ENCODE measurements at places on chromosomes 11 and 22.

DNA sequence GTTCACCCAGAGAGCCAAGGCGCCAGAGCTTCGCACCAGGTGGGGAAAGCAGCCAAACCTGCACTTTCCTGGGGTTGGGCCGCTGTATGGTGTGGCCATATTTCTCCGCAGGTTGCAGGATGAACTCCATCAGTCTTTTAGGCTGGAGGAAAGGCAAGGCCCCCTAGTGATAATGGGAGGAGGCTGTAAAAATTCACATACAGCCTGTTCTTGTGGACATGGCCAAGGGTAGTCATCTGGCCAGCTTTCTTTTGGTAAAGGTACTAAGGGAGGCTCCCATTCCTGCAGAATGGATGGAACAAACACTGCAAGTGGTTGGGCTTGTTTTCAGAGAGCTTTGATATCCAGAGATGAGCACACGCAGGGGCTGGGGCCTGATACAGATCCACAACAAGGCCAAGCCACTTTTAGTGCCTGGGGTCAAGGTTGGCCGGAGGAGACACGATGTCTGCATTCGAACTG lies 29.6 kb downstream of the C22orf31 start:
- DNase-seq: no peak

- DNase-seq: no peak
Observed at GRCh38 chr22:42878561-42879305, 21.7 kb upstream of the ARFGAP3 start.

- no peak for DNase-seq
Observed at GRCh38 chr11:3152471-3153110, 12.5 kb downstream of the OSBPL5 start.

DNA sequence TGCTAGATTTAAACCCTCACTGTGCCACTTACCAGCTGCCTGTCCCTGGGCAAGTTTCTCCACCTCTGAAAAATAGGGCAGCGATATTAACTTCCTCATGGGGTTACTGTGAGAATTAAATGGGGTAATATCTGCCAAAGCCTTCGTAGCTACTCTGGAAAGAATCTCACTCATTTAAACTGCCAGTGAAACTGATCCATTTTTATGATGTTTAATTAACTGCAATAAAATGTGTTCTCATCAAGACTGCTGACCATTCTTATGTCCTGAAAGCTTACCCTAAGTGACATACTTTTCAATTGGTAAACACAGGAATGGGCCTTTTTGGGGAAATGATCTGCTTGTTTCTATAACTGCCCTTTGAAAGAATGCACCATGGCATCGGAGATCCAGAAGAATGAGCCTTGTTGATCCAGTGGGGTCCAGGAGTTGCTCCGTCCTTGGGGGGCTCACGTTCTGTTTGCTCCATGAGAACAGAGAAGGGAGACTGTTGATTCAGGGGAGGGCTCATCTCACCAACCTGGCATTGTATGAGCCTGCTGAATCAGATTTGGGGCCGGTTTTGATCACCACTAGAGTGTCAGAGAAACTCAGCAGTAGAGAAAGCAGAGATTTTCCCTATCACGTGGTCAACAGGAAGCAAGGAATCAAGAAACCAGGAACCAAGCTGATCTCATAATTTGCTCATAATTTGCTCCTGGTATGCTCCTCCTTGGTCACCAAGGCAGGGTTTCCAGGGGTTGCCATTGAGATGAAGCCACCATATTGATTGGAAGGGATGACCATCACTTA lies 7.0 kb upstream of the CCDC86 start:
- no peak for DNase-seq

- no peak for DNase-seq
Observed at GRCh38 chr11:3126207-3126865, 38.8 kb downstream of the OSBPL5 start.

GRCh38 chr22:38196791-38197419 lies 4.9 kb upstream of the MAFF start:
- DNase-seq: no peak

DNA sequence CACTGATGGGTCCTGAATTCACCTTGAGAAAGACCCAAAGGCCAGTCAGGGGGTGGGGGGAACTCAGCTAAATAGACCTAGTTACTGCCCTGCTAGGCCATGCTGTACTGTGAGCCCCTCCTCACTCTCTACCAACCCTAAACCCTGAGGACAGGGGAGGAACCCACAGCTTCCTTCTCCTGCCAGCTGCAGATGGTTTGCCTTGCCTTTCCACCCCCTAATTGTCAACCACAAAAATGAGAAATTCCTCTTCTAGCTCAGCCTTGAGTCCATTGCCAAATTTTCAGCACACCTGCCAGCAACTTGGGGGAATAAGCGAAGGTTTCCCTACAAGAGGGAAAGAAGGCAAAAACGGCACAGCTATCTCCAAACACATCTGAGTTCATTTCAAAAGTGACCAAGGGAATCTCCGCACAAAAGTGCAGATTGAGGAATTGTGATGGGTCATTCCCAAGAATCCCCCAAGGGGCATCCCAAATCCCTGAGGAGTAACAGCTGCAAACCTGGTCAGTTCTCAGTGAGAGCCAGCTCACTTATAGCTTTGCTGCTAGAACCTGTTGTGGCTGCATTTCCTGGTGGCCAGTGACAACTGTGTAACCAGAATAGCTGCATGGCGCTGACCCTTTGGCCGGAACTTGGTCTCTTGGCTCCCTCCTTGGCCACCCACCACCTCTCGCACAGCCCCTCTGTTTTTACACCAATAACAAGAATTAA lies 2.4 kb upstream of the TTC36 start:
- DNase-seq: no peak

DNA sequence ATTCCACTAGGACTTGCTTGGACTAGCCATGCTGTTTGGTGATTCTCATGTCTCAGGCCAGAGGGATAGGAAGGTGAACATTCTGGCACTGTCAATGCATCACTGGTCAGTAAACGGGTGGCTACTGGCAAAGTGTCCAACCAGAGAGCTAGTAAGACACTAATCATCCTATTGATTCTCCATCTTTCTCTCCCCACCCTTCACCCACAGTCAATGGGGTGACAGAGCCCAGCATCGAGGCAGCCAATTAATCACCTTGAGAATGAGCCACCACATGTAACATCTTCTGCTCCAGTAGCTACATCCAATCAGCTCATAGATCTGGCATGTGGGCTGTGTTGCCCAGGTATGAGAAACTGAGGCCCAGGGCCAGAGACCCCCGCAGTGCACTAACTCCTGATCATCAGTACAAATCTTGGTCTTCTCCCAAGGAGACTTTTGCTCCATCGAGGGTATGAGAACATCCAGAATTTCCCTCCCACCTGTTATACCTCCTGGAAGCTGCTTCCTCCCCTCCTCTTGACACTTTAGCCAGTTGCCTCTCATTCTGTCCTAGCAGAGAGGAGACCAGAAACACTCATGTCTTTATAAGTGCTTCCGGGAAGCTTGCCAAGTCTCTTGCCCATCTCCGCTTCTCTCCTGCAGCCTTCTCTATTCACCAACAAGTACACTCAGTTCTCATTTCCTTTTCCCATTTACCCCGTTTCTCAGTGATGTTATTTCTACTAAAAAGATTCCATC lies 17.0 kb downstream of the HTR3A start:
- DNase-seq: no peak

DNA sequence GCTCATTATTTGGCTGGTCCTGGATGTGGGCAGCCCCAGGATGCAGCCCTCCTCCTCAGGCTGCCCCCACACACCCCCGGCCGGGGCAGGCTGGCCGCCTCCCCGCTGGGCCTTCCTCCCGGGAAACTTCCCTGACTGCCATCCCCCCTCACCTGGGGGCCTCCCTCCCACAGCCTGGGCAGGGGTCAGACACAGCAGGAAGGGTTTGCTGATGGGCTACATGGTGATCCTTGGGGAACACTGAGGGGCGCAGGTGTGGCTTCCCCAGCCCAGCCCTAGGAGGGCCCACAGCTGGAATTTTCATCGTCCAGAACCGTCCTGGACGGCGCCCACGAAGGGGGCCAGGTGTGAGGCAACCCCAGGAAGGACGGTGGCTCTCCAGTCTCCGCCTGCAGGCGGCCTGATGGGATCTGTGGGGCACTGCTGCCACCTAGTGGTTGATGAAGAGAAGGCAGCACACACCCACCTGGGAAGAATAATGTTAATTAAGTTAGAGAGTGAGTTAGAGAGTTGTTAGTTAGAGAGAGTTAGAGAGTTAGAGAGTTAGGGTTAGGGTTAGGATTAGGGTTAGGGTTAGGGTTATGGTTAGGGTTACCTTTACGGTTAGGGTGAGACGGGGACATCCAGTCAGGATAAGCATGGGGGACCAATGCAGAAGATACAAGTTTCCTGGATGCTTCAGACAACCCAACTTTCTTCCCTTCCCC lies 75.9 kb upstream of the PRR5 start:
- peak; percentile 86 for DNase-seq

GRCh38 chr11:280706-281485 lies 2.7 kb downstream of the NLRP6 start:
- no peak for DNase-seq
